Right renal cortex interstitium (tissue), 3 donors: ENCODE measurements at places on chromosomes 6 and 20.
A peak's percentile ranks its signal among the peaks of the same experiment; 100 is the strongest.

DNA sequence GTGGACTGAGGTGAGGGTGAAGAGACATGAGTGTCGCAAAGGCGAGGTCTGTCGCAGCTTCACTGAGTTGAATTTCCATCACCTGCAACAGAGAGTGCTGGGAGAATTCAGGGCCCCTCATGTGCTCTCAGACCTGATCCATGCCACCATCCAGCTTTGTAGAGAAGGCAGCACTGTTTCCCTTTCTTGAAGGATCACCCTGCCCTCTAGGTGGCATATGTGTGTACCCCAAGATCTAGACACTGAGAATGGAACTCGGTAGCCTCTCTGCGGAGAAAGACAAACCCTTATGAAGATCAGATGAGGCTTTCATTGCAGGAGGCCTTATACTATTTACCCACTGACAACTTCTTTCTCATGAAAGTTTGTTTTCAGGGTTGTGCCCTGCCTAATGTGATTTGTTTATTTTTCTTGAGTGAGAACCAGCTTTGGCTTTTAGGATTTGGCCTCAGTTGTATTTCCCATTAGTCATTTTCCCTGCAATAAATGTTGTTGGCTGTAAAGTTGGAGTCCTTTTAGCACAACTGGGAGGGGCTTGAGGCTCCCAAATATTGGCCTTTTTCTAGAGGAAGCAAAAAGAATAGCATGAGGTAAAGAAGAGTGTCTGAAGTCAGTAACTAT lies 811.3 kb downstream of the DHX35 start:
- DNase-seq, result no peak

GRCh38 chr6:6629402-6629801 lies 40.9 kb downstream of the LY86 start:
- no peak for DNase-seq

- DNase-seq, result no peak
Observed at GRCh38 chr6:47420394-47421371, 56.9 kb upstream of the CD2AP start.

GRCh38 chr6:83310046-83310445 lies 116.9 kb downstream of the RWDD2A start:
- DNase-seq, result no peak

GRCh38 chr6:16419636-16420336 lies 181.4 kb downstream of the GMPR start:
- no peak for DNase-seq

DNA sequence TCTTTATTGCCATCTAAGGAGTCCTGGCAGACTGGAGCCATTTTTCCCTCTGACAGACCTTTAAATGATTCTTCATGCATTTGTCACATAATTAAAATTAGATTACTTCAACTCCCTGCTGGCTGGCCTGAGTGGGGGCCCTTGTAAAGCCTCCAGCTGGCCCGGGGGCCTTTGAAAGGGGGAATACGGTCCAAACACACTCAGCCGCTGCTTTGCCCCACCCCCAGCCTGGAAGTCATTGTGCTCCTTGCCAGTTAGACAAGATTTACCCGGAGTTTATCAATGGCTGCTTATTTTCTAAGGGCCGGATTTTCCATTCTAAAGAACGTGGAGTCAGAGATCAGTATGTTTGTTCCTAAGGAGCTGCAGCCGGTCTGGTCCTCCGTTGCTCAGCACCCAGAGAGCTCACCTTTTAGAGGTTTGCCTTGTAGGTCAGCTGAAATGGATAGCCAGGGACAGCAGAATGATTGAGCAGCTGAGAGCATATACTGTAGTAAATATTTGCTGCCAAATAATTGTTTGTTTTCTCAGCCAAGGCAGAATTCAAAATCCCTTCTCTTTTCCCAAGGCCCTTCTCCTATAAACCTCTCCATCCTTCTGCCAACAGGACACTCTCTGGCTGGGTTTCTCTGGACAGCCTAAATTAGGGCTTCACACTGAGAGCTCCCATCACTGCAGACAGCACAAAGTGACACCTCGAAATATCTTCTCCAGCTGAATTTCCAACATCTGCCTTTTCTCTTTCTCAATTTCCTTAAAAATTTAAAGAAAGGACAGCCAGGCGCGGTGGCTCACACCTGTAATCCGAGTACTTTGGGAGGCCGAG lies 68.4 kb upstream of the RBM24 start:
- DNase-seq, result peak; percentile 19

DNA sequence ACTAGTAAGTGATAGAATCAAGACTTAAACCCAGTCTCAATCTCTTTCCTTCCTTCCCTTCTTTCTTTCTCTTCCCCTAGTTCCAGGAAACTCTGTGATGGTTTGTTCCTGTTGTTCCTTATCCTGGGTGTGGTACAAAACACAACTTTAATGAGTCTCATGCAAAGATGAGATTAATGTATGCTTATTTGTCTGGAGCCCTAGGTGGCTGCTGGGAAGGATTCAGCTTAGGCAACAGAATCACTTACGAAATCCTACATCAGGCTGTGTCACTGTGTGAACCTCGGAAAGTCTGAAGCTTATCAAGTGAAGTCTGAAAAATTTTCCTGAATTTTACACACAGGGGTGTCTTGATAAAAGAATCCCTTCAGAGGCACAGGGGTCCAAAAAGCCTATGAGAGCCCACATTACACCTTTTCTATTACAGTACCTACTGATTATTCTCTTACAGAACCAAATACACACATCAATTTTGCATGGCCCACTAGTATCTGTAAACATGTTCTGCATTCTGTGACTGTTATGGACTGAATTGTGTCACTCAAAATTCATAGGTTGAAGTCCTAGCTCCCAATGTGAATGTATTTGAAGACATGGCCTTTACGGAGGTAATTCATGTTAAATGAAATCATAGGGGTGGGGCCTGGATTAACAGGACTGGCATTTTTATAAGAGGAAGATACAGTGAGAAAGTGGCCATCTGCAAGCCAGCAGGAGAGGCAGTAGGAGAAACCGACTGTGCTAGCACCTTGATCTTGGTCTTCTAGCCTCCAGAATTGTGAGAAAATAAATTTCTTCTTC lies 144.7 kb downstream of the MYB start:
- no peak for DNase-seq
